HS-27A (cell line): ENCODE measurements at places on chromosomes 11 and 22.

- no peak for DNase-seq
Measured at GRCh38 chr11:58058276-58059006, 27.7 kb downstream of the OR6Q1 start.

DNA sequence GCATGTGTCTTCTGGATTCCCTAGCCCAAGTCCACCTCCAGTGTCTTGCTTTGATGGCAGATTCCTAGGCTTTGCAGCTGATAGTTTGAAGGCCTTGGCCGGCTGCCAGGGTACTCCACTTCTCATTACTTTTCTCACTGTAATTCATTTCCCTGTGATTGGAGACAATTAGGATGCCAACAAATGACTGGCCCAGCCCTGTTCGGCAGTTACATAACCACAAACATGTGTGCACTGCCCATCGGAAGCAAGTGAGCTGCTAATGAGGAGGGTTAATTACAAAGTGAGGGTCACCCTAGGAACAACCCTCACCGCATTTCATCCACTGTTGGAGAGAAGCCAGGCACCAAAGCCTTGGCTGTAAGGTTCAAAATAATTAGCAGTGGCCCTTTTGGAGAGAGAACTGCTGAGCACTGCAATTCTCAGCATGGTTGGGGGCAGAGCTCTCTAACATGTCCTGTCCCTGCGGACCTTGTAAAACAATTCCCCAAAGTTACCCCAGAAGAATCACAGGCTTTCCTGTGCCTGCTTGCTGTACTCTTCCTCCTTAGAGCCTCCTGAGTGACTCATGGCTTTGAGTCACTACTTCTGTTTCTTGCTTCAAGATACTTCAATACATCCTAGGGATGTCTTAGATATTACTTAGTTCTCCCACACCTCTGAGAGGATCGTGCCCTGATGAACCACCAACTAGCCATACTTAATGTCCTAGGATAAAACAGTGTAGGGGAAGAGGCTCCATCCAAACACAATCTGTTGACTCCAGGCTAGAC is 109.7 kb upstream of the GALNT18 start:
- peak; percentile 59 for DNase-seq

GRCh38 chr11:79198898-79199250 is 242.0 kb downstream of the TENM4 start:
- no peak for DNase-seq

GRCh38 chr22:45918459-45919370 is 58.2 kb downstream of the WNT7B start:
- DNase-seq: peak; percentile 31

DNA sequence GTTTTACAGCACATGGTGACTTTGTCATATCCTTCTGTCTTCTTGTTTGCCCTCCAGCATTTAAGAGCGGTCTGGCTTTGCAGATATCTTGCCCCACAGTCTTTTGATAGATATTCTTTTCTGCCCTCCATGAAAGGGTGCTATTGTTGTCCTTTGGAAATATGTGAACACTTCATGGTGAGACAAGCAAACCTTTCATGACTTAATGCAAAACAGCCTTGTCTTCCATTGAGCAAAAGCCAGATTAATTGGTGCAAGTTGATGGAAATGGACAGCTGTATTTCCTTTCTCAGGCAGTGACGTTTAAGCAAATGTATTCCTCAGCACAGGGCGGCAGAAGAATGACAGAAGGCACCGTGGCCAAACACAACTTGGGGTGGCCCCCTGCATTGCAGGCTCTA is 4.4 kb downstream of the DCPS start:
- DNase-seq: no peak
